Lower lobe of right lung (tissue), 2 donors: ENCODE measurements at places on chromosomes 1 and 21. TPM values are rescaled to one million over a fixed set of nuclear protein-coding genes. Genes with fewer than 3 reads are reported as not detected.

DNA sequence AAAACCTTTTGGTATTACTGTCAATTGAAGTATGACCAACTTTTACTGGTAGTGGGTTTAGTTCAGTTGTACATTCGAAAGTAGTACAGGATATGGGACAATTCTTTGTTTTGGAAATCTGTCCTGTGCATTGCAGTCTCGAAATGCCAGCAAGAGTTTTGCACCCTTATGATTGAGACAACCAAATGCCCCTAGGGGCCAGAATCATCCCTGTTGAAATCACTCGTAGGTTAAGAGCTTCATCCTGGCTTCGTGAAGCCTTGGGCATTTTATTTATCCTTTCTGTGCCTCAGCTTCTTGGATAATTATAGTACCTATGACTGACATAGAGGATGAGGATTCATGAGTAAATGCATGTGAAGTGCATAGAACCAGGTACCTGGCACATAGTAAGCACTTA lies 2.4 kb upstream of the GOLT1A start:
- H3K36me3 ChIP-seq, result no peaks in the 10 kb centered on the region
- H3K27ac ChIP-seq, result no peak overlapping the region
- H3K4me1 ChIP-seq, result peaks cover 10% of the 10 kb centered on the region
- no peak for DNase-seq

OR2L3 gene
- not detected for total RNA-seq

PLEKHN1 gene
- 1.2 TPM for total RNA-seq

OR10J1 gene
- not detected for total RNA-seq

DNA sequence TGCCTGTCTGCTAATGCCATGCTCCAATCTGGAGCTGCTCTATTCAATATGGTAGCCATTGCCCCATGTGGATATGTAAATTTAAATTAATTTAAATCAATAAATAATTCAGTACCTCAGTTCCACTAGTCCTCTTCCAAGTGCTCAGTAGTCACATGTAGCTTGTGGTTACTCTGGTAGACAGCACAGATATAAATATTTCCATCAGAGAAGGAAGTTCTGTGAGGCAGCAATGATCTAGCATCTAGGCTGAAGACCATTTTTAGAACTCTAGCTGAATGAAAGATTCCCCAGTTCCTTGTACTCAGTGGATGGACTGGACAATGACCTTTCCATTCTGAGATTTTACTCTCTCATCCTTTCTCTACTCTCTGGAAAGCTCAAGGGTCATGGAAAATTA lies 25.8 kb upstream of the CAPZB start:
- H3K27ac ChIP-seq, result no peak overlapping the region
- no peak overlapping the region for H3K4me3 ChIP-seq
- no peak for DNase-seq
- H3K4me1 ChIP-seq, result peaks cover 29% of the 10 kb centered on the region

DNA sequence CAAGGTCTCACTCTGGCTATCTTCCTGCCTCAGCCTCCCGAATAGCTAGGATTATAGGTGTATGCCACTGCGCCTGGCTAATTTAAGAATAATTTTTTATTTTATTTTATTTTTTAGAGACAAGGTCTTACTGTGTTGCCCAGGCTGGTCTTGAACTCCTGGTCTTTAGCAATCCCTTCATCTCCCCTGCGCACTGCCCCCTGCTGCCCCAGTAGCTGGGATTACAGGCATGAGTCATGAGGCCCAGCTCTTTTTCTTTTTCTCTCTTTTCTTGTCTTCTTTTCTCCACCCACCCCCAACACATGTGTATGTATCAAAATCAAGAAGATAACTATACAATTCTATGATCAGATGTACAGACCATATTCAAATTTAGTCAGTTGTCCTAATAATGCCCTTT lies 87.2 kb downstream of the PEX14 start:
- H3K27ac ChIP-seq, result no peak overlapping the region
- no peaks in the 10 kb centered on the region for H3K4me1 ChIP-seq
- no peak for DNase-seq
- H3K4me3 ChIP-seq, result no peak overlapping the region

DNA sequence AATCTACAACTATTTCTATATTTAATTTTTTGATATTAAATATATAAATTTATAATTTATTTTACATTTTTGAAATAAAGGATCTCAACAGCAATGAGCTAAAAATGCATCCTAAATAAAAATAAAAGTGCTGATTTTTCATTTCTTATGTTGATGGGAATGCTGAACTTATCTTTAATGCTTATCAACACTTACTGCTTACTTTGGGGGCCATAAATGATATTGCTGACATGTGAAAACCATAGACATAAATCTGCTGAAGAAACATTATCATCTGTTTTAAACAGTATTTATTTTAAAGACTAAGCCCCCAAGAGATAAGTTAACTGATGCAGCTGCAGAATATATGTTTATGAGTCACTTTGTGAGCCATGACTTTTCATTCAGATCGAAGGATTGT lies 594.1 kb upstream of the PKN2 start:
- no peaks in the 10 kb centered on the region for H3K36me3 ChIP-seq
- no peaks in the 10 kb centered on the region for H3K27me3 ChIP-seq
- H3K4me3 ChIP-seq, result no peak overlapping the region
- H3K4me1 ChIP-seq, result no peaks in the 10 kb centered on the region

UTS2 gene
- total RNA-seq, result not detected

DNA sequence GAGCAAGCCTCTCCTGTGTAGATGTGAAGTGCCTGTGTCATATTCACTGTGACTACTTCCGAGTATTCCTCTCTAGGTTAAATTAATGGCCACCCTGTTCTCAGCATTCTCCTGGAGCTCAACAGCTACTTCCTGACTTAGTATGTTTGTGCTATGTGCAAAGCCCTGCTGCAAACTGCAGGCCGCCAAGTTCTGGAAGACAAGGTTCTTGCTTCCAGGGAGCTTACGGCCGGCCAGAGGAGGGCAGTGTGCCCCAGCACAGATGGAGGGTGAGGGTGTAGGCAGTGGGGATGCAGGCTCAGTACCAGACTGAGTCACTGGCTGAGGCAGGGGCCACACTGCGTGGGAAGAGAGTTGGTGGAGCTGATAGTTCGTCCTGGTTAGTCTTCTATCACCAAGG lies 43.2 kb downstream of the ELK4 start:
- H3K36me3 ChIP-seq, result no peaks in the 10 kb centered on the region
- H3K4me1 ChIP-seq, result peaks cover 22% of the 10 kb centered on the region
- no peak for DNase-seq
- H3K27me3 ChIP-seq, result no peaks in the 10 kb centered on the region
- H3K4me3 ChIP-seq, result no peak overlapping the region

DNA sequence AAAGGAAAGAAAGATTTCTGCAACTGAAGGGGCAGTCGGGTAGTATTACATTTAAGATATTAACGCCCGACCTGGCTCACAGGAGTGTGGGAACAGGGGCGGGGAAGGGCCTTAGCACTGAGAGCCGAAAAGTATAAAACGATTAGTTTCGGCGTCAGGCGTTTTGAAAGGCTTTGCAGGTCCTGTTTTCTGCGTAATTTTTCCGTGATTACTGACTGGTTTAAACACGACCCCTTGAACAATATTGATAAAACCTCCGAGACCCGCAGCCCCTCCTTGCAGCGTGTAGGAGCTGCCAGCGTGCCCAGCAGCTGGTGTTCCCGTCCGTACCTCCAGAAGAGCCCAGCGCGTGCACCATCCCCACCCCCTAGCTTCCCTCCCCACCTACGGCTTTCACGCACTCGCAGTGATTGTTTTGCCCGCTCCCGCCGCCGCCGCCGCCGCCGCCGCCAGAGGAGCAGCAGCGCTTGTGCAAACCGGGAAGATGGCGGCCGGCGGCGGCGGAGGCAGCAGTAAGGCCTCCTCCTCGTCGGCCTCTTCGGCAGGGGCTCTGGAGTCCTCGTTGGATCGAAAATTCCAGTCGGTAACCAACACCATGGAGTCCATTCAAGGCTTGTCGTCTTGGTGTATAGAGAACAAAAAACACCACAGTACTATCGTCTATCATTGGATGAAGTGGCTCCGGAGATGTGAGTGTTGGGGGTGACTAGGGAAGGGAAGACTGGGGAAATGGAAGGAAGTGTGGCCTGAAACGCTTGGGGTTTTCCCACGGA lies 470 bp downstream of the RPRD2 start:
- H3K4me3 ChIP-seq, result peak overlapping the region; percentile 82
- H3K36me3 ChIP-seq, result no peaks in the 10 kb centered on the region
- H3K27ac ChIP-seq, result peak overlapping the region; percentile 99
- no peaks in the 10 kb centered on the region for H3K27me3 ChIP-seq
- DNase-seq, result peak; percentile 90

DNA sequence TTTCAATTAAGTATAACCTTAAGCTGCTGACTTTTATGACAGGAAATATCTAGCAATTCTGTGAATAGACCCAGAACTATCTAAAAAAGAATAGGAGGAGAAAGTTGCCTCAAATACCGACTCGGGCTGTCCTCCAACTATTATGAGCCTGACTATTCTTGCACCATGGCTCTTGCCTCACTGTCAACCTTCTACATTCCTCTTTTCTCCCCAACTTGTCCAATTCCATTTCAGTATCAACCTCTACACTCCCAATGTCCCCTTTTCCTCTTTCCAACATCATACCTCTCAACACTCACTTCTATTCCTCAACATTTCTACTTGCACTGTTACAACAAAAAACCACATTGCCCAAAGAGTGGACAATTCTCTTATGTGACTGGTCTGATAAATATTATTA lies 2.3 kb downstream of the ZZZ3 start:
- peaks cover 20% of the 10 kb centered on the region for H3K4me1 ChIP-seq
- no peaks in the 10 kb centered on the region for H3K36me3 ChIP-seq
- H3K27ac ChIP-seq, result no peak overlapping the region
- no peak overlapping the region for H3K4me3 ChIP-seq
- H3K27me3 ChIP-seq, result no peaks in the 10 kb centered on the region

DNA sequence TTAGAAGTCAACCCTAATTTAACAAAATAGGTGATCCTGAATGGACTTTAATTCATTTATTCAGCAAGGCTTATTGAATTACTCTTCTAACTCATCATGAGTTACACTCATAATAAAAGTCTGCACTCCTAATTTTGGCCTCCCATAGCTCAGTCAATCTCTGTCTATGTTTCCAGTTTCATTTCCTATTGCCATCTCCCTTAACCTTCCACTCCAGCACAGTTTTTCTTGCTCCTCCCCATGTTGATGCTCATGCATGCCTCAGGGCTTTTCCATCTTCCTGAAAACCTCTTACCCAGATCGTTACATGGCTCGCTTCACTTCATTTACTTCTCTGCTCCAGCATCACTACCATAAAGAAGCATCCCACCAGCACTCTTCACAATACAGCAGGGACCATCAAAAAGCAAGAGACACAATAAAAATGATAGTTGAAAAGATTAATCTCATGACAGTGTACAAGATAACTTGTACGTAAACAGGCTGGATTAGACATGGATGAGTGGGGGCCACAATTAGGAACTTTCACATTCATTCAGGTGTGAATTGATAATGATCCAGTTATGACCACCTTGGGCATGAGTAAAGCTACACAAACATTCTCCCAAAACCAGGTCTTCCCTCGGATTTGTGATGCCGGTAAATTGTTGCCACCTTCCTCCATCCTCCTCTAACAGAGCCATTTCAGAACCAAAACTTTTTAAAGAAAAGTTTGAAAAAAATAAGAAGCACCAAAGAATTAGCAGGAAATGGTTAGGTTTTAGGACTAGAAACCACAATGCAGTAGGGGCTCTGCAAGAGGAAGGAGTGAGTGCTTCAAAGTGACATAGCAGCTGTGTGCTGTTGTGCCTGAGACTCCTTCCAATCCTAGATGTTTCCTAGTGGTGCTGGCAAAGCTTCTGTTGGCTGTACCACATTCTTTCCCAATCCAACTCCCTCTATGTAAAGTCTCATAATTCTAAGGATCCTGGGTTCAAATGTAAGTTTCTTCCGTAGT lies 89.8 kb downstream of the OLFML2B start:
- no peaks in the 10 kb centered on the region for H3K27me3 ChIP-seq
- peaks cover 4% of the 10 kb centered on the region for H3K4me1 ChIP-seq
- H3K4me3 ChIP-seq, result no peak overlapping the region
- H3K36me3 ChIP-seq, result no peaks in the 10 kb centered on the region

DNA sequence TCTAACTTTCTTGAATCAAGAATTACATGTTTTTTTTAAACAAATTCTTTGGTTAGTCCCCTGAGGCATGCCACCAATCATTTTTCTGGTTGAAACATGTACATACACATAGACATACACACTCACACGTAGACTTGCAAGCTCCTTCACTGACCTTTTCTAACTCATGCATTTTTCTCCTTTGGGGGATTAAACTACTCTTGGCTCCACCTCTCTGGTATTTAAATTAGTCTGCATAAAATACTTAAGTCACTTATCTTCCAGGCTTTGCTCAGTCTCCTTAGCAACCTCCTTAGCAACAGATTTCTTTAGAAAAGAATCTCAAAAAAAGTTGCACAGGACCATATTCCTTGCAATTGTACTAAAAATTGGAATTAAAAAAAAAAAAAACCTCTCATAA lies 440.9 kb upstream of the LRRC7 start:
- no peak overlapping the region for H3K27ac ChIP-seq
- no peaks in the 10 kb centered on the region for H3K4me1 ChIP-seq
- no peaks in the 10 kb centered on the region for H3K27me3 ChIP-seq
- H3K4me3 ChIP-seq, result no peak overlapping the region
- H3K36me3 ChIP-seq, result no peaks in the 10 kb centered on the region

ANGPTL7 gene
- total RNA-seq, result 0.80 TPM

SPRR2G gene
- total RNA-seq, result not detected

DNA sequence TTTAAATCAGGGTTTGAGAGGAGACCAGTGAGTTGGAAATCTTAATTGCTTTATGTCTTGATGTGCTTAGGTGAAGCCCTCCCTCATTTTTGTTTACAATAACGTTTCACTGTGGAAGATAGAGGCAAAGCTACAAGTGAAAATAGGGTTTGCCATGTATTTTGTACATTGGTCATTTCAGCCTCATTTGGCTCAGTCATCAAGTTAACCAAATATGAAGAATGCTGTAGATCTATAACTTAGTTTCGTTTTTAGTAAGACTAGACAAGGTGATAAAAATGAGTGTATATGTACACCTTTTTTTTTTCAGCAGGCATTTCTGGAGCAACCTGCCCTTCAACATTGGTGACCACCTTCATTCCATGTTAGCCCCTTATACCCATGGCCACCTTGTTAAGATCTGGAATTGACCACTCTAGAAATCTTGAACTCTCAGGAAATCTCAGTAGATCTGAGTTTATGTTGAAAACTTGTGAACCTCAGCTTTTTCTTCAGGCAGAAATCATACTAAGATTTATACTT lies 2.9 kb downstream of the NFYC start:
- H3K4me3 ChIP-seq, result no peak overlapping the region
- no peak overlapping the region for H3K27ac ChIP-seq
- peaks cover 49% of the 10 kb centered on the region for H3K4me1 ChIP-seq
- peaks cover 6% of the 10 kb centered on the region for H3K36me3 ChIP-seq

ITGB2 gene
- 468 TPM for total RNA-seq

GRCh38 chr1:155320661-155321617 lies at the start of gene RUSC1:
RUSC1 (plus strand) TSS chr1:155320894; CDS start chr1:155321774, 880 bp downstream.
- H3K36me3 ChIP-seq, result peaks cover 43% of the 10 kb centered on the region
- peak; percentile 84 for DNase-seq
- H3K4me3 ChIP-seq, result peak within 1 kb of the TSS; percentile 95
- H3K27me3 ChIP-seq, result no peaks in the 10 kb centered on the region

GRCh38 chr1:163535807-163536206 lies 214.1 kb downstream of the NUF2 start:
- H3K27me3 ChIP-seq, result no peaks in the 10 kb centered on the region
- H3K4me1 ChIP-seq, result no peaks in the 10 kb centered on the region
- no peaks in the 10 kb centered on the region for H3K36me3 ChIP-seq
- DNase-seq, result no peak
